Sciatic nerve (tissue), 2 donors: ENCODE measurements at places on chromosomes 12 and 14.

GRCh38 chr12:90589956-90590355 lies 365.0 kb downstream of the CCER1 start:
- DNase-seq, result no peak

- no peak for DNase-seq
Measured at GRCh38 chr12:117882181-117882580, 86.6 kb downstream of the KSR2 start.

GRCh38 chr12:110005319-110005973 lies 6.2 kb downstream of the ANKRD13A start:
- no peak for DNase-seq

GRCh38 chr12:116670859-116671258 lies 67.0 kb downstream of the SPRING1 start:
- DNase-seq, result no peak

DNA sequence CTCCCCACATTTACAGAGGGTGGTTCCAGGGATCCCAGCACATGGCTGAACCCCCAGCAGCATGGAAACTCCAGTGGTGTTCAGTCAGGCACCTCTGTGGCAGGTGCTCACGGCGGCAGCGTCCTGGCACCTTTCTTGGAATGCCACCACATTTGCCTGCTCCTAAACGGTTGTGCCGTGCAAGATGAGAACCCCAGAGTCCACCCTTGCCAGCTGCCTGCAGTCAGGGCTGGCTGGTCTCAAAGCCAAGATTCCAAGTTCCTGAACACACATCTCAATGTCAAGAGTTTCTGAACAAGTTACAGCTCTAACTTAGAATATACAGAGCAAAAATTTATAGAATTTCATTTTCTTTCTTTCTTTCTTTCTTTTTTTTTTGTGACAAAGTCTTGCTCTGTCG lies 38.7 kb downstream of the DDX51 start:
- DNase-seq, result no peak

DNA sequence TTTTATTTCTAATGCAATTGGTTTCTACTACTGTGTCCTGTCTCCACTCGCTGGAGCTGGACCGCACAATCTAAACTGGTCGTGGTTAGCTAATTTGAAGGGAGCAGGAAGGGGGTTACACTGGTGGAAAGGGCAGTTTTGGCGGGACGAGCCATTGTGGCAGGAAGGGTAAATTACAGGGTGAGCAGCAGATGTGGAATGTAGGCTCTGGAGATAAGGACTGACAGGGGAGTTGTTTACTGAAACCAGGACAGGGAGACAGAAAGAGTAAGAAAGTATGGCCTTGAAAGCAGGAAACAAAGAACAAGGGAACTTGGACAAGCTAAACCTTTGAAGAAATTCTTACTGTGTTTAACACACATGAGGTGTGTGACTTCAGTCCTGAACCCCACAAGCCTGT lies 147.8 kb downstream of the ATXN7L3B start:
- no peak for DNase-seq

- no peak for DNase-seq
Measured at GRCh38 chr12:104596898-104597843, 140.4 kb downstream of the CHST11 start.

GRCh38 chr14:20603813-20604690 lies 12.9 kb upstream of the RNASE12 start:
- DNase-seq, result no peak

GRCh38 chr12:127262615-127263014 lies 1004.4 kb upstream of the TMEM132C start:
- no peak for DNase-seq
